Mammary epithelial cell (primary cell): ENCODE measurements at places on chromosomes 6 and 20.

- DNase-seq = no peak
Measured at GRCh38 chr6:32107406-32107805, 1.7 kb downstream of the TNXB start.

DNA sequence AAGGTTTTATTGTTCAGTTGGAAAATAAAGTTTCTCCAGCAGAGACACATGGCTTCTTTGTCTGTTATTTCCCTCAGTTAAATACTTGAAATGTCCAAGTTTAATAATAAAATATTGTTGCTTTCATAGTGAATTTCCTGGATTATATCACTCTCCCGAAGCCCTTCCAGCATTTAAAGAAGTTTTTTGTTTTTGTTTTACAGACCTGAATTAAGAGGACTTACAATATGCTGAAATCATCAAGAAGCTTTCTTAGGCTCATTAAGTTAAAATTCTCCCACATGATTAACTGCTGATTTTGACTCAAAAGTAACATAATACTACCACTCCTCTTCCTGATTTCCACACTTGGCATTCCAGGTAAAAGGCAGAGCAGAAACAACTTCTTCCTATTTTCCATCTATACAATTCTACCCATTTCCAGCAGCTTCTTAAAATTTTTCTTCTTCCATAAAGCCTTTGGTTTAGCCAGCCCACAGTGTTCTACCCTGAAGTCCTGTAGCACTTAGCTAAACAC lies 35.8 kb downstream of the PDSS2 start:
- no peak for DNase-seq

GRCh38 chr6:66897576-66897975 lies 1190.5 kb upstream of the EYS start:
- peak; percentile 77 for DNase-seq

- DNase-seq = no peak
Measured at GRCh38 chr6:108702106-108702851, 141.6 kb downstream of the FOXO3 start.

DNA sequence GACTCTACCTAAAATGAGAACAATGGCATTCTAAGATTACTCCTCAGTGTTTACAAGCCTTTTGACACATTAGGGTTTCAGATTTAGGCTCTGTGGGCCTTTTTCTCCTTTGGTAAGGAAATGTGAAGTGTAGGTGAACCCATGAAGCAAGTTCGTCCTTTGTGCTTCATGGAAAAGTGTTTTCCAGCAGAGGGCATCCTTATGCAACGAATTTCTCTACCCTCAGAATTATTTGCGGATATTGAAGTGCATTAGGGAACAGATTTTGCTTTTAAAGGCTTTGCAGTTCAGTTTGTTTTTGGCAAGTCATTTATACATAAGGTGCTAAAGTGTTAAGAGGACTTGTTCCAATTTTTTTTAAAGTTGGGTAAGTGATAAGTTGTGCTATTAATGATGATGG lies 55.7 kb upstream of the FERMT1 start:
- peak; percentile 32 for DNase-seq

DNA sequence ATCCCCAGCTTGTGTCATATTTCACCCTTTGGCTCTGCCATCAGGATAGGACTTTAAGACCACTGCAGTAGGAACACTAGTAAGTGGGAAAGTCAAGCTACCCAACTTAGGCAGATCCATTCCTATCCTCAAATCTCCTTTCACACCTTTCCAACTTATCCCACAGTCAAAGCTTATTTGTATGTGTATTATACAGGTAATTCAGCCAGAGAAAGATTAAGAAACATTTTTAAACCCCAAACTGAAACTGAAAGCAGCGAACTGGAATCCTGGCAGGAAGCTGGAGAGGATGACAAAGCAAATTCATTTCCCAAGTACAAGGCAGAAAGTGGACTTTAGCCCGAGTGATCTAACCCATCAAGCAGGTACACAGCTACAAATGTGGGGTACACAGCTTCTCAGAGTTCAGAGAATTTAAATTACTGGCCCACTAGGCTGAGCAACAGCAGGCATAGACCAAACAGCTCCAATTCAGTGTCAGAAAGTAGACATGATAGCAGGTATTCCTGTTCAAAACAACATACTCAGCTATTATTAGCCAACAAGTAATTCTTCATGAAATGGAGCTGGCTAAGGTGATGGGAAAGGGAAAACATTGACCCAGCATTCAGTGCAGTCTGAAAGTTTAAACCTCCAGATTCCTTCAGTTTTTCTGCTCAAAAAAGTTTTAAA lies 39.1 kb downstream of the ILRUN start:
- DNase-seq = peak; percentile 73

DNA sequence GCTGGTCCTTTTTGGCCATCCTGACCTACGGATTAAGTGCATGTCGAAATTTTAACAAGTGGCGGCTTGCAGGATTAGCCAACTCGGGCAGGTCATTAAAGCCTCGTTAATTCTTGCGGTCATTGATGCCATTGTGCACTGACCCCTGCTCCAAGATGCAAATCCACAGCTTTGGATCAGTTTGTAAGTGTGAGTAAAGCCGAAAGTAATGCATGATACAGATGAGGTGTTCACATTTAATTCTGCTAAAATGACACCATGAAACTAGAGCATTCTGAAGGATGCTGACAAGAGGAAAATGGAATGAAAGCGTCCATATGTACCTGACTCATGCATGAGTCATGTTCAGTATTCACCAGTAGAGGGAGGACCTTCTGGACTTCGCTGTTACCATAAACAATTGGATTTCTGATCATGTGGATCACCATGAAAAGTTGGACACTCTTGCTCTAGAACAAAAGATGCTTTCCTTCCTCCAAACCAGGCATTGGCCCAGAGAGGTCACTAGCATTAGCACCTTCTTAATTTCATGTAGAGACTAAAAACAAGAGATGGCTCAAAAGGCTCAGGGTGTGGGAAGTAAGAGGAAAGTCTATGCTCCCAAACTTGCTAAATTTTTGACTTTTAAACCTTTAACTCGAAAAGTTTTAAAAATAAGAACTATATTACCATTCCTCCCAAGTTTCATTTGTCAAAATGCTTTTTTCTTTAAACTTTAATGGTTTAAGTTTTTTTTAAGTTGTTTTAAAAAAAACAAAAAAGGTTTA lies 48.0 kb downstream of the MUC22 start:
- peak; percentile 99 for DNase-seq

DNA sequence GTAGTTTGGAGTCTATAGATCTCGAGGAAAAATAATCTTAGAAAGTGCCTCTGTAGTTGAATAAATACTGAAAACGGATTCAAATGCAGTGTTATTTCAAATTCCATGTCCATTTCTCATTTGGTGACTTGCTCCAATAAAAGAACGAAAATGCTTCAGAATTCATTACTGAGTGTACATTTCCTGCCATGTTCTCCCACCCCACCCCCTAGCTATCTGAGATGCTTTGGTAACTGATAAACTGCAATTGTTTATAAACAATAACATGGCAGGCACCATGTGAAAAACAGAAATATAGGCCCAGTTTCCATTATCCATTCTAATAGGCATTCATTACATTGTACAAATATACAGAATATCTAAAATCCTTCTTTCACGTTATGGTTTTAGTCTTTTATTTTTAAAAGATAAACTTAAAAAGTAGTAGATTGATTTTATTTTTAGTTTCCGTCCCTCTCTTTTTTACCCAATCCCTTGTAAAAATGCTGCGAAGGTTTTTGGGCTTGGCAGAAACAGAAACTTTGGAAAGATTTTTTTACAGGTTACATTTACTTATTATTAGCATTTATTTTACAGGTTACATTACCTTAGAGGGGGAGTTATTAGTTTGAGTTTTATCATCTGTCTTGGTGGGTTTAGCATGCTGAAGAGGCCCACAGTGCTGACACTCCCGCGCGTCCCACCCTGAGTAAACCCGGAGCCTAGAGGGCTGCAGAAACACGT lies 1.5 kb downstream of the FAM162B start:
- no peak for DNase-seq

GRCh38 chr6:167849846-167850459 lies 23.2 kb downstream of the AFDN start:
- DNase-seq = peak; percentile 95

- peak; percentile 58 for DNase-seq
Measured at GRCh38 chr6:82337688-82338257, 25.8 kb upstream of the TPBG start.

DNA sequence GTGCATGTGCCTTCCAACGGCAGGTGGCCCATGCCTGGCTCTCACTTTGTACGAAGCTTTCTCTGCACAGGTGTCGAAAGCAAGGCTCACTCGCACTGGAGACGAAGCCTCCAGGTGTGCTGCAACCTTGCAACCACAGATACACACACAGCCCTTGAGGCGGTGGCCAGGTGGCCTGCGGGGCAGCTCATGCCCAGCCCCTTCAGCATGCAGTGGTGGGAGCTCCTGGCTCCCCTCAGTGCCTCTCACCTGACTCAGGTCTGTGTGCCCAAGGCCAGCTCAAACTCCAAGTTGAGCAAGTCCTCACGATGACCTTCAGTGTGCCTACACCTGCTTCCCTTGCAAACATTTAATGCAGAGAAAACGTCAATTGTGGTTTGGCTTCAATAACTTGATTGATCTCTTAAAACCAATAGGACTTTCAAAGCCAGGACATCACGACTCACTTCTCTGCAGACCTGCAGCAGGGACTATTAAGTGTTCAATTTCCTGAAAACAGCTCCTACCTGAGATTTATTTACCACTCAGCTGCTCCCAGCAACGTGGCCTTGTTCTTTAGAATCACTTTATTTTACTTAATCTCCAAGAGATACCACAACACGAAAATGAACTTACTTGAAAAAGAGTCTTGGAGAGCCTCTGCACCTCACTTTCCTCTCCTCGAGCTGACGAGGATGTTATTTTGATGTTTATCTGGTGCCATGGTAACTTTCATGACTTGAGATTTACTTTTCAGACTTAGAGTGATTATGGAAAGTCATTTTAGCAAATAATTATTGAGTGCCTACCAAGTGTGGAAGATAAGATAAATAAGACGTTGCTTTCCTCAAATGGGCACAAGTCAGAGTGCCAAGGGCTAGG lies 86.3 kb downstream of the SLC22A23 start:
- DNase-seq = no peak

DNA sequence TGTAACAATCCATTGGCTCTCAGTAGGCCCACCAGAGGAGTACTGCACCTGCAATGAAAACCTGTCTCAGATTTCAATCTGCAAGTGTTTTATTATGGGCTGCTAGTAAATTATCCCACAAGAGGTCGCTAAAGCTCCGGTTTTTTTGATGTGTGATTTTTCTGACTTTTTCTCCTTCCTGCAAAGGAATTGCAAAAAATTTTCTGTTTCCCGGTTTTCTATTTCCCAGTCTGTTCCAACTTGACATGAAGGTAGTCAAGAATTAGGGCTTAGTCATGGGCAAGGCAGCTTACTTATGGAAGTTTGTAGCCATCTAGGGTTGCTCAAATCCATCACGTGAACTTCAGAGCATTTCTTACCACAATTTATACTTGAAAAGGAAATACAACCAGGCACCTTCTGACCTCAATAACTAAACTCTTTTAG lies 38.5 kb upstream of the AHI1 start:
- peak; percentile 67 for DNase-seq

DNA sequence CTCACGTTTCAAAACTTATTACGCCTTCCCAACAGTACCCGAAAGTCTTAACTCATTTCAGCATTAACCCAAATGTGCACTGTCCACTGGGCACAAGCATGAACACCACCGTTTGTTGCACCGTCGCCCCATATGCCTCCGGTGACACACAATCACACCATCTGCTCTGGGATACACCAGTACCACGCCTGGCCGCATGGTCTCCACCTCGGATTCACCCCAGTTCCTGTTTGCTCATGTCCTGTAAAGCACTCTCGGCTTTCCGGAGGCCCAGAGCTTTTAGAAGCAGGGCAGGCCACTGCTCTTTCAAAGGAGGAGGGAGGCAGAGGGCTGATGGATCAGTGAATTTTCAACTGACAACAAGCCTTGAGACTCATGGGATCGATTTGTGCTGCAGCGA lies 1570.0 kb upstream of the DEFB115 start:
- no peak for DNase-seq

- no peak for DNase-seq
Measured at GRCh38 chr20:63321148-63321831, 28.3 kb downstream of the COL20A1 start.

- peak; percentile 68 for DNase-seq
Measured at GRCh38 chr6:39945626-39946025, 11.4 kb upstream of the MOCS1 start.

- DNase-seq = no peak
Measured at GRCh38 chr20:19295076-19295475, 82.6 kb downstream of the SLC24A3 start.

GRCh38 chr6:105019285-105019684 lies 62.4 kb downstream of the LIN28B start:
- DNase-seq = no peak

DNA sequence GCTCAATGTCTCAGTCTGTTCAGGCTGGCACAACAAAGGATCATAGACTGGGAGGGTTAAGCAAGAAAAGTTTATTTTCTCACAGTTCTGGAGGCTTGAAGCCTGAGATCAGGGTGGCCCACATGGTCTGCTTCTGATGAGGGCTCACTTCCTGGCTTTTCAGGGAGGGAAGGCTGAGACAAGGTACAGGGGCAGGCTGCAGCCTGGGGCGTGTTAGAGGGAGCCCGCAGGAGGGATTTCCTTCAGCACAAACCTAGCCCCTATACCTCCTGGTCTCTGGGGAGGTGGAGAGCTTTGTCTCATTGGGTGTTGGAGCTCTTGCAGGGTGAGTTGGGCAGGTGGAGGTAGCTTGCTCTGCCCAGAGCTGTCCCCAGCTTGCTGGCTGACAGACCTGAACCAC lies 81.1 kb upstream of the GPR6 start:
- DNase-seq = no peak

- DNase-seq = no peak
Measured at GRCh38 chr20:39318911-39319310, 356.8 kb downstream of the DHX35 start.

- DNase-seq = no peak
Measured at GRCh38 chr6:126761854-126762253, 356.6 kb upstream of the RSPO3 start.

GRCh38 chr6:13407709-13408695 lies 79.4 kb downstream of the GFOD1 start:
- DNase-seq = peak; percentile 99

DNA sequence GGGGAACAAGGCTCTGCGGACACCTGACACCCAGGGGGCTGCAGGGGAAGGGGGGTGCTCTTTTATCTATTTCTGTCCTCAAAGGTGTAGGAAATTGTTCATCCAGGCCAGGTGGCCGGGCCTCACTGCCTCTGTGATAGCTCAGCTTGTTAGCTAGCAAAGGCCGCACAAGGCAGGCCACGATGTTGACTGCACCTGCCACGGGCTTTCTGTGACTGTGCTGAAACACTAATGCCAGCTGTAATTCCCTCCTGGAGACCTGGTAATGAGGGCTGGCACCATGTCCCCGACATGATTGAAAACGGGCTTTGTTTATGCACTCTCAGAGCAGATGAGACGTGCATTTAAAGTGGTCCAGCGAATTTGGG lies 61.4 kb upstream of the APCDD1L start:
- no peak for DNase-seq
